NCI-H2171 (cell line): ENCODE measurements at places on chromosomes 7 and 10.

DNA sequence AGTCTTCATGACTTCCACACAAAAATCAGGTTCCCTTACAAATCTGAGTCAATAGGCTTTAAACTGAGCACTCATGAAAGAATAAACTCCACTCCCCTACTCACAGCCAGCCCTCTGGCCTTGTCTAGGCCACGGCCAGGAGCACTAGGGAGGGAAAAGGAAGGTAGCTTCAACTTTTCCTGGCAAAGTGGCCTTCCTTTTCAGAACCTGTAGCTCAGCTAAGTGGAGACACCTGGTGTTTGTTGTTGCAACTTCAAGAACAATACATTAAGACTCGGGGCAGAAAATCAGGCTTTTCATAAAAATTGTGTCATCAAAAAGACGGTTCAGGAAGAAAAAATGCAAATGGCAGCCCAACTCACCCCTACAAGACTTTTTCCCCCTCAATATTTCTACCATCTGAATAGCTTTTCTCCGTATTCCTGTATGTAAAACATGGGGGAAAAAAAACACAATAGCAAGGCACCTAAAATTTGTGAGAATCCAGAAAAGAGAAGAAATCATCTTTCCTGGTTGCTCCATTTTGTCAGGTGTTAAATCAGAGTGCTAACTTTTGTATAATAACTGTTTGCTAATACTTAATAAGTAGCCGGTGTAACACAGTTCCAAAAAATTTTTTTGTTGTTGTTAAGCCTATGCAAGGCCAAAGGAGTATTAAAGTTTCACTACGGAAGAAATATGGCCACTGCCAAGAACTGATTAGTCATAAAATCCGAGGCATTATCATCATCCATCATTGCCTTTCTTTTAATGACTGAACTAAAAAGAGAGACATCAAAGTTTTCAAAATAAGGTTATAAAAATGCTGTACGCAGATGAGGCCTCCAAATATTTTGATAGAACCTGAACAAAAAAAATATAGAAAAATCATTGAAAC, 66.2 kb upstream of the ARID5B start:
- DNase-seq, result no peak

DNA sequence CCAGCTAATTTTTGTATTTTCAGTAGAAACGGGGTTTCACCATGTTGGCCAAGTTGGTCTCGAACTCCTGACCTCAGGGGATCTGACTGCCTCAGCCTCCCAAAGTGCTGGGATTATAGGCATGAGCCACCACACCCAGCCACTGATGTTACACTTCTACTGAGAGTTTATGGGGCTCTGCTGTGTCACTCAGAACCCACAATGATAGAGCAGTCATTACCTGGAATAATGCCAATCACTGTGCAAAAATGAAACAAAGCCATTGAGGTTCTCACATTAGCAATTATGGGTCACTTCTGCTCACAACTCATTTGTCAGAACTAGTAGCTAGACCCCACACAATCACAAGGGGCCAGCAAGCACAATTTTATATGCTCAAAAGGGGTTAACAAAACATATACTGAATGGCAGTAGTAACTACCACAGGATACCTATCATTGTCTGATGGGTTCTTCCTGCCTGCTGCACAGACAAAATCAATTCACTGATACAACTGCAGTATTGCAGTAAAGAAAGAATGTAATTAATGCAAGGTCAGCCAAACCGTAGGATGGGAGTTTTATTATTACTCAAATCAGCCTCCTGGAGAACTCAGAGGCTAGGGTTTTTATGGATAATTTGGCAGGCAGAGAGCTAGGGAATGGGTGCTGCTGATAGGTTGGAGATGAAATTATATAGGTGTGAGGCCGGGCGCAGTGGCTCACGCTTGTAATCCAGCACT, 72.1 kb upstream of the TRIM24 start:
- DNase-seq, result no peak

- DNase-seq, result no peak
Observed at GRCh38 chr10:114876169-114876568, 54.6 kb downstream of the FHIP2A start.

GRCh38 chr10:35784751-35785150, 142.7 kb upstream of the FZD8 start:
- no peak for DNase-seq

GRCh38 chr10:133528296-133528844, 1.2 kb downstream of the CYP2E1 start:
- DNase-seq, result no peak

DNA sequence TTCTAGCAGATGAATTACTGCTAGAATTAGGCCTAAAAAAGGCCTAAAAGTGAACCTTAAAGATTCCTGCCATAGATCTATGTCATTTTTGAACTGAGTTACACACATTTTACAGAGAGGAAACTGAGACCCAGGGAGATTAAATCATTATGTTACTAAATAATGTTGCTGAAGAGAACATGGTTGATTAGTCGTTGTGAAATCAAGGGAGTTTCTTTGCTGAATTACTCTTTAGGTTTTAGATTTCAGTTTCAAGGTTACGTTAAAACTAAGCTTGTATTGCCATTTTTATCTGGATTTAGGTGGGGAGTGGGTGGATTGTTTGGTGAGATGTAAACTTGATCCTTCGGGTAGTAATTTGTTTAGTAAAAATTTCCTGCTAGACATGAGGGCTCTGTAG, 21.3 kb downstream of the CDK14 start:
- no peak for DNase-seq
